Stimulated activated CD8-positive, alpha-beta memory T cell treated with anti-CD3 and anti-CD28 coated beads, Interleukin-12 subunit alpha, Interleukin-12 subunit beta, amount 100 ng/mL, for 1 hour (primary cell): ENCODE measurements at places on chromosomes 1 and 21.

- DNase-seq, result no peak
Observed at GRCh38 chr1:60066001-60066400, 7.6 kb downstream of the C1orf87 start.

DNA sequence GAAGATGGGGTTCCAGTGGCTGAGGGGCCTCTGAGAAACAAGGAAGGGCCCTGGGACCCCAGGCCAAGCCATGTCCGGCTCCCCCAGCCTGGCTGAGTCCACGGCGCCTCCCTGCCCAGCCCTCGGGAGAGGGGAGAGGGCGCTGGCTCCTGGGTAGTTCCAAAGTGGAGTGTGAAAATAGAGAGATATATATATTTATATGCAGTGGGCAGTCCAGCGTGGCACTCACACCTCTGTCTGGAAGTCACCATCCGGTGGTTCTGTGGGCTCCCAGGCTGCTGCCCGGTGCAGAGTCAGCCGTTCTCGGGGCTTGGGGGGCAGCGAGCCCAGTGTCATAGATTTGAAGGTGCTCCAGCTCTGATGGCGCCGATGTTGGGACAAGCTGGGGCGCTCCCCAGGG, 23.4 kb upstream of the COL16A1 start:
- no peak for DNase-seq

GRCh38 chr1:36463463-36463802, 751 bp downstream of the MRPS15 start:
- no peak for DNase-seq

DNA sequence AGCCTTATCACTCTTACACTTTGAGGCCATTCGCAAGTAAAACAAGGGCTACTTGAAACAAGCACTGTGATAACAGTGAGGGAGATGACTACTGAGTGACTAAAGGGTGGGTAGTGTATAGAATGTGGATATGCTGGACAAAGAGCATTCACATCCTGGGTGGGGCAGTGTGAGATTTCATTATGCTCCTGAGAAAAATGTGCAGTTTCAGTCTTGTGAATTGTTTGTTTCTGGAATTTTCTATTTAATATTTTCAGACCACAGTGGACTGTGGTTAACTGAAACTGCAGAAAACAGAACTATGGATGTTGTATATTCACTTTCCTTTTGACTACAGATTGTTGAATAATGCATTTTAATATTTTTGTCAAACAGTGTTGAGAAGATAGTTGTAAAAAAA, 25.1 kb upstream of the B3GALT2 start:
- no peak for DNase-seq

DNA sequence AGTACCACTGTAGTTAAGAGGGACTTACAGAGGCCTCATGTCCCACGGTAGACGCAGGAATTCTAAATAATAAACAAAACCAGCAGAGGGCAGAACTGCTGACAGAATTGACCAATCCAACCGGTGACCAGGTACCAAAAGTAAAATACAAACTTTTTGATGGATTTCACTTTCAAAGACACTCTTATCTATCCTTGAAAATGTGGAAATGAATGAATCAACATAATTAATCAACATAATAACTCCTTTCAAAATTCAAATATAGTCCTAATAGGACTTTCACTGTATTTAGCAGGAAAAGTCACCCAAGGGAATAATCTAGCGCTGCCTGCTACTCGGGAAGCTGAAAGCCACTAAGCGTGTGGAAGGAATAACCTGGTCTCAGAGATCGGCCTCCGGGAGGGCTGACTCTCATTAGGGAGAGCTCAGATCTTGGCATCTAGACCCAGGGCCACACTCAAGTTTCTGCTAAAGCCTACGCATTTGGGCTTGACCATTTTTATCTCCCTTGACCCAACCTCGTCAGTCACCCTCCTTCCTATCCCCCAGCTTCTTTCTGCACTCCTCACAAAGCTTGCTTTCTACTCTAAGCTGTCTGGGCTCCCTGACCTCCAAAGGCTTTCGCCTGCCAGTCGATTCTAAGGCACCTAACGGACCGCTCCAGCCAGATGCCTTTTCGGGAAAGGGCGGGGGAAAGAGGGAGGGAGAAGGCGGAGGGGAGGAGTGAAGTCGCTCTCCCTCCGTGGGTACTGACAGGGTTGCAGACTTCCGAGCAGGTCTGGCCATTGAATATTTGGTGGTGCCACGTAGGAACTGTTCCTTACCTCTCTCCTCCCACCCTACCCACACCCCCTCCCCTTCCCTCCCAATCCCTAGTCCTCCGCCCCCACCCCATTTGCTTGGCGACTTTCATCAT, 1.6 kb downstream of the COL11A1 start:
- no peak for DNase-seq

- DNase-seq, result no peak
Observed at GRCh38 chr1:31736675-31737074, 27.5 kb downstream of the ADGRB2 start.

GRCh38 chr1:218779341-218780100, 394.2 kb upstream of the LYPLAL1 start:
- no peak for DNase-seq

- DNase-seq, result no peak
Observed at GRCh38 chr1:241675983-241676382, 23.9 kb downstream of the WDR64 start.

- DNase-seq, result no peak
Observed at GRCh38 chr1:4488018-4488417, 166.4 kb upstream of the AJAP1 start.

DNA sequence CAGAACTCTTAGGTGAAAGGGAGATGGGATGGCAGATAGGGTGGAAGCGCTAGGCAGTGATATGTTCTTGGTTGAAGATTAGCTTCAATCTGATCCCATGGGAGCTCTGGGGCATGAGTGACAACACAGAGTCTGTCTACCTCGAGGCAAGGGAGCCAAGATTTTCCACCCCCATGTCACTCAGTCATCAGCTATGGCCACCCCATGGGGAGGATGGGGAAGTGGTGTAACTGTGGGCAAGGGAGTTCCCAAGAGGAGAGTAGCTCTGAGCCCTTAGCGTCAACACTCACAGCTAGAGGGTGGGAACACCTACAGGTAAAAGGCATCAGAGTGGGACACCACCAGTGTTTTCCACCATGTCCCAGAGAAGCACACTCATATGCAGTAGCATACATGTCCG, 30.3 kb upstream of the C1QA start:
- DNase-seq, result no peak

DNA sequence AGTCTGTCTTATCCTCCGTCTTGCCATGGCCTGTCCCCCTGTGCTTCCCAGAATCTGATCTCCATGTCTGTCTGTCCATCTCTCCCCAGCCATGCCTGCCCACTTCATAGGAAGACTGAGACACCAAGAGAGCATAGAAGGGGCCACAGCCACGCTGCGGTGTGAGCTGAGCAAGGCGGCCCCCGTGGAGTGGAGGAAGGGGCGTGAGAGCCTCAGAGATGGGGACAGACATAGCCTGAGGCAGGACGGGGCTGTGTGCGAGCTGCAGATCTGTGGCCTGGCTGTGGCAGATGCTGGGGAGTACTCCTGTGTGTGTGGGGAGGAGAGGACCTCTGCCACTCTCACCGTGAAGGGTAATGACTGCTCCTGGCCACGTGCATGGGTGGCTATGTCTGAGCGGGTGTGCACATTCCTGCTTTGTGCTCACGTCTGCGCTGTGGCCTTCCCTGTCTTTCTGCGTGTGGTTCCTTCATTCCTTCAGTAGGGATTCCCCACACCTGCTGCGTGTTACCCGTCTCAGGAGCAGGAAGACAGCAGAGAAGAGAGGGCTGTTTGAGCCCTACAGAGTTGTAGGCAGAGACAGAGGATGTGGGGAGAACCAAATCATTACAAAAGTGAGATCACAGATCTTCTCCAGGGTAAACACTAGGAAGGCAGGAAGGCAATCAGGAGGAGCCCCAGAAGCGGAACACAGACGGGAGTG, 80.8 kb downstream of the OBSCN start:
- DNase-seq, result no peak

DNA sequence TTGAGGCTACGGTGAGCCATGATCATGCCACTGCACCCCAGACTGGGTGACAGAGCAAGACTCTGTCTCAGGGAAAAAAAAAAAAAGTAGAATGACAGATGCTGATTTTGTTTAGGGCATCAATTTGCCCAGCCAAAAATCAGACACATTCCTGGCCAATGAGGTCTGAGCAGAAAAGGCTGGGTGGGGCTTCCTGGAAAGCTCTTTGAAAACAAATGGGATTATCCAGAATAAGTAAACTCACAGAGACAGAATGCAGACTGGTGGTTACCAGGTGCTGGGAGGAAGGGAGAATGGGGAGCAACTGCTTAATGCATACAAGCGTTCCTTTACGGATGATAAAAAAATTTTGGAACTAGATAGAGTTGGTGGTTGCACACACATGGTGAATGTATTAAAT, 10.1 kb upstream of the CITED4 start:
- no peak for DNase-seq

- DNase-seq, result no peak
Observed at GRCh38 chr1:234244482-234244881, 128.8 kb upstream of the COA6 start.

DNA sequence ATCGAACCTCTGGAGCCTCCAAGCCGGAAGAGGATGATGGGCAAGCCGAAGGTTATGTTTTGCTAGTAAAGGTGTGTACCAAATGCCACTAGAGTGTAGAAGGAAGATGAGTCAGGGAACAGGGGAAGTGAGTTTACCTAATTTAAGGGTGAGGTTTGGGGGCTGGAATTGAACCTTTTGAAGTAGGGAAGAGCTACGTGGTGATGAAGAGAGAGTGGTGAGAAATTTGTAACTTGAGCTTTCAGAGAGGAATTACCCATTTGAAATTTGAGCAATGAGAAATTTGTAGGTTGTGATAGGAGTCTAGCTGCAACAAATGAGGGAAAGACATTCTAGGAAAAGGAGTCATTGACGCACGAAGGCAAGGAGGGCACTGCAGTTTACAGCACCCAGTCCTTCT, 70.0 kb upstream of the TENT5C start:
- DNase-seq, result no peak

GRCh38 chr1:52055066-52055865, at the start of gene TXNDC12:
TSS of gene TXNDC12 (minus strand) at chr1:52055191. CDS start at chr1:52055096, 95 bp downstream.
- DNase-seq, result peak; percentile 40
